ENCODE measurements at places on chromosomes 1 and 21.

DNA sequence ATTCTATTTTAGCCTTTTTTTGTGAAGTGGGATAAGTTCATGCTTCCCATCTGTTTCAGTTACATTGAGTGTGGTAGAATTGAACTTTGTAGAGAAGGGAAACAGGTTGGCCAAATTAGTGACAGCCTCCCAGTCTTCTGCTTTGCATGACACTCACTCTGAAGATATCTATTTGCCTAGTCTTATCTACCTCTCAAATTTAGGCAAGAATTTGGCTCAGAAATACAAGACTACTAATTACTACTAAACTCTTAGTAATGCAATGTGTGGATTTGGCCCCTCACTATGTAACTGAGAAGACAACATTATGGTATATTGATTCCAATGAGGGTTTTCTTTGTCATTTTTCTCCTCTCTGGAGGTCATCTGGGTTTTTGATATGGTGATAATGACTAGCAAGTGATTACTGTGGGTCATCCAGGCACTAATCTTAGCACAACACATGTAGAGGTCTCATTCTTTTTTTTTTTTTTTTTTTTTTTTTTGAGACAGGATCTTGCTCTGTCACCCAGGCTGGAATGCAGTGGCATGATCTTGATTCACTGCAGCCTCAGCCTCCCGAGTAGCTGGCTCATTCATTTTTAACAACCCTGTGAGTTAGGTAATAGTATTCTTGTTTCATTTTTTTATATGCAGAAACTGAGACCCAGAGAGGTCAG, 6.3 kb downstream of the FAM20B start:
- no peak for DNase-seq

- DNase-seq: no peak
Observed at GRCh38 chr1:222104694-222105392, 363.0 kb upstream of the DUSP10 start.

DNA sequence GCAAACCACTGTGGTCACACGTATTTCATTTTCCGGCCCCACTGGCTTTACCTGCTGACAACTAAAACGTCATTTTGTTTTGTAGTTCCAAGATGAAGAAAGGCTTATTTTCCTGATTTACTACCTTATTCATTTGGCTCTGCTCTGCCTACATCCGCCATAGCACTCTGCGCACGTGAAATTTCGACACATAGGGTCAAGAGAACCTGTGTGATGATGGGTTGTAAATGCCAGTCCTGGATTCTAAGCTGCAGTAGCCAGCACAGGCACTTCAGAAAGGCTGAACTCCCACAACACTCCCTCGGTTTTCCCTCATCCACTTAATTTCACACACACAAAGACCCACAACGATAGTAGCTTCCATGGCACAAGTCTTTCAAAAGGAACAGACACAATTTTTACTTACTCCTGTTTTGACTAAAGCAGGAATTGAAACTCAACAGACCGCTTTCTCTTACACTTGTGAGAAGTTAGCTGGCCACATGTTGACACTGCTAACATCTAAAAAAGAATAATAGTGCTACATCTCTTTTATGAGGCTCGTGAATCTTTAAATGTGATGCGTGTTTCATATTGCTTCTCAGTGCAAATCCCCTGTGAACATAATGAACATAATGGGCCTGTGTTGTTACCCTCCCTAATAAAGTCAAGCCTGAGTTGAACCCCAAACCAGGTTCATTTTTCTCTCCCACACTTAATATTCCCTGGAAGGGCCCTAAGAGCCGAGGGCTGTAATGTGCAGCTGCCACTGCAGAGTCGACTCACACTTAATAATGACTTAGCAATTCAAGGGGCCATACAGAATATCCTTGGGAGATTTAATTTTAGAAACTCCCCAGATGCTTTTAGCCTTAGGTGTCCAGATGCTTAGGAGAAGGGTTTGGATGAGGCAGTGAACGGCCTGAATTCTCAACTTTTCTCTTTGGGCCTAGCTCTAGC, 1.5 kb upstream of the RUNX1 start:
- no peak for DNase-seq

DNA sequence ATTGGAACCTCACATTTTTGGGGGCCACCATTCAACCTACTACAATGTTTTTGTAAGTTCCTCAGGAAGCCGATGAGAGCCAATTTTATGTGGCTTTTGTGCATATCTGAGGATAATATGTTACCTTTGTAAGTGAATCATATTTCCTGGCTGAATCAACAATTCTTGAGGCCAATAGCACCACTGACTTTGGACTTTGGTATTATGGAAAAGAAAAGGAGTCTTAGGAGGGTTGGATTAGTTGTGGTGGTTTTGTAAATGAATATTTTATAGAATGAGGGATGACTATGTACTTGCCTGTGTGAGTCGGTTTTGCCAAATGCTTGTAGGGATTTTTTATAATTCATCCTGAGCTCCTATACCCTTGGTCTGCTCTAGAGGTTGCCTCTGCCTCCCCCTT, 181.5 kb upstream of the HMGB4 start:
- DNase-seq: no peak

DNA sequence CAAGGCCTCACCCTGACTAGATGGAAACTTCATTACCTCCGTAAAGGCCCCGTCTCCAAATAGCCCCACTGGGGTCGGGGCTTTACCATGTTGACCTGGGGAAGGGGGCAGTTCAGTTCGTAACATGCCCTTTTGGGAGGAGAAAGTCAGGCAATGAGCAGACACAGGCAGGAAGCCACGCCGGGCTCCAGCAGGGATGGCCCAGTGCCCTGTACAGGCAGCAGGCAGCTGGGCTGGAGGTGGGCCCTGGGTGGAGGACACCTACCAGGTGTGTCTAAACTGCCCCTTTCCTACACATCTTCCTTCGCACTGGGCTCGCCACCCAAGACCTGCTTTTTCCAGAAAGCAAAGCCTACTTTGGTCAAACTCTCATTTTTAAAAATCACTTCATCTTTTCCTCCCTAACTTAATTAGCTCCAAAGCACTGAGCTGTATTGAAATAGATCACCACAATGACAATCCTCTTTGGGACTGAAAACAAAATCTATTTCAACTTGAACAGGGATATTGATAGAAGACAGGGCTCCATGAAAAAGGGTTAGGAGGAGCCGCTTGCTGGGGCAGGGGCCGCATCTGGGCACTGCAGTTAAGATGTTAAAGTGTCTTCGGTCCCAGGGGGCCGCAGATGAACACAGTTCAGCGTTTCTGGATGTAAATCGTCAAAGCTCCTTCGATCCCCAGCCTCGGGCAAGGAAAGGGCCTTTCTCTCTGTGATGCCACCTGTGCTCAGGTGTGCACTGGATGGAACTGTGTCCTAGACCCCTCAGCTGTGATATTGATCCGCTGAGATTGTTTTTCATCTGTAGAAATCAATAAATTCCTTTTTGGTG, 104.6 kb downstream of the PDE9A start:
- no peak for DNase-seq

All from activated CD8-positive, alpha-beta T cell treated with anti-CD3 and anti-CD28 coated beads, Interleukin-2, amount 10 ng/mL, durations not matched to agents 7 days and 5 days (primary cell).